ENCODE measurements at places on chromosomes 12 and 14.

GRCh38 chr14:39812532-39813320, 380.5 kb upstream of the FBXO33 start:
- no peak for DNase-seq

GRCh38 chr14:88310449-88310848, 12.6 kb downstream of the KCNK10 start:
- DNase-seq, result no peak

DNA sequence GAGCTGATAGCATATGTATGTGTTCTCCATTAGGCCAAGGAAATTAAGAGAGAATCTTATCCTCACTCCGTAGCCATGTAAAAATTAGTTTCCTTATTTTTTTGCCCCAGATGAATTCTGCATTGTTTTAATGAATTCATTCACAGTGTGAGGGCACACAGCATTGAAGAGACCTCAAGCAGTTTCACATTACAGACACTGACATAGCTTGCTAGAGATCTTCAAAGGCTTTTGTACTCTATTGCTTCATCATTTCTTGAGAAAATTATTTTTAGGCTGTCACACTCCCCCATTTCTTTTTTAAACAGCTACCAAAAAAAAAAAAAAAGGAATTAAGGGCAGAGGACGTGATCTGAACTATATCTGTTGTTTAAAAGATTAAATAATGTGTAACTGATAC, 251.1 kb downstream of the BCAT1 start:
- DNase-seq, result no peak

GRCh38 chr12:14873440-14874185, 12.0 kb downstream of the MGP start:
- DNase-seq, result no peak

DNA sequence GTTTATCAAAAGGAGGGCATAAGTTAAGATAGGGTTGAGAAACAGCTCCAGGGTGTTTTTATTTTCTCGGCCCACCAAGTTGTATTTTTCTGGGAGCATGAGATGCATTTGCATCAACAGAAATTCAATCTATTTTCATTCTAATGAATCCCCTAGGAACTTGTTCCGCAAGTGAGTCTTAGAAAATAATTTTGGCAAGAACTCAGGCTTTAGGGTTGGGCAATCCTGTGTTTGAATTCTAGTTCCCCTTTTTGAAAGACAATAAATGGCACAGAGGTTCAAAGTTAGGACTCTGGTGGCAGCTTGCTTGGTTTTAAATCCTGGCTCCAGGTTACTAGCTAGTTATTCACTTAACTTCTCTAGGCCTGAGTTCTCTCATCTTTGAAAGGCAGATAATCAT, 23.7 kb downstream of the SLC5A8 start:
- DNase-seq, result no peak

DNA sequence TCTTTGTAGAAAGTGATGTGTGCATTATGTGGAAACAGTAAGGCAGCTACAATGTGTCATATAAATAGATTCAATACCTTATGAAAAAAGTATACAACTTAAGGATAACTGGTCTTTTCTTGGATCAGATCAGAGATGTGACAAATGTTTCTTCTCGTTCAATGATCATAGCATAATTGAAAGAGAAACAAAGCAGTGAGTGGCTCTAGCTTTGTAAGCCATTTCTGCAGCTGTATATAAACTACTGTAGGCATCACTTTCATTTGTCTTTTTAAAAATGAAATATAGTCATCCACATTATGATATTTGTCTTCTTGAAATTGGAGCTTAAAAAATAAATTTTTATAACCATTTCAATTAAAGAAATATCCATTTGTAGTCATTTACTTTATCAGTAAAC, 63.8 kb upstream of the LMO3 start:
- DNase-seq, result no peak

DNA sequence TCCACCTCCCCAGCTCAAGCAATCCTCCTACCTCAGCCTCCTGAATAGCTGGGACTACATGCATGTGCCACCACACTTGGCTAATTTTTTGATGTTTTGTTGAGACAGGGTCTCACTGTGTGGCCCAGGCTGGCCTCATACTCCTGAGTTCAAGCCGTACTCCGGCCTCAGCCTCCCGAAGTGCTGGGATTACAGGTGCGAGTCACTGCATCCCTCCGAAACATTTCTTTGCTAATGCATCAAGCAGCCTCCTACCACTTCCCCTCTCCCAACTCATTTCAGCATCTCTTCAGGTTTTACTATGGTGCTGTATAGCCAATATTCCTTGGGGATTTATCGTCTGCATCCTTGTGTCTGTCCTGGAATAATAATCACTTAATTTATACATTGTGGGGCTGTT, 2.3 kb upstream of the SLC22A17 start:
- no peak for DNase-seq

GRCh38 chr12:120677765-120678473, 9.0 kb upstream of the MLEC start:
- peak; percentile 13 for DNase-seq

- no peak for DNase-seq
Observed at GRCh38 chr12:105729926-105730325, 399.4 kb downstream of the C12orf75 start.

GRCh38 chr14:21231020-21231652, 38.1 kb downstream of the HNRNPC start:
- DNase-seq, result no peak

GRCh38 chr12:112198120-112198733, 72.9 kb downstream of the TRAFD1 start:
- DNase-seq, result peak; percentile 50

- no peak for DNase-seq
Observed at GRCh38 chr14:80699861-80700260, 241.7 kb downstream of the CEP128 start.

- no peak for DNase-seq
Observed at GRCh38 chr12:113658006-113658655, 186.5 kb upstream of the LHX5 start.

GRCh38 chr14:30221546-30221945, 293.9 kb upstream of the PRKD1 start:
- no peak for DNase-seq

- DNase-seq, result no peak
Observed at GRCh38 chr14:65352964-65353530, 59.5 kb upstream of the FUT8 start.

- no peak for DNase-seq
Observed at GRCh38 chr14:59961518-59962062, 41.6 kb downstream of the LRRC9 start.

GRCh38 chr12:7139200-7139599, 9.0 kb downstream of the CLSTN3 start:
- DNase-seq, result no peak

DNA sequence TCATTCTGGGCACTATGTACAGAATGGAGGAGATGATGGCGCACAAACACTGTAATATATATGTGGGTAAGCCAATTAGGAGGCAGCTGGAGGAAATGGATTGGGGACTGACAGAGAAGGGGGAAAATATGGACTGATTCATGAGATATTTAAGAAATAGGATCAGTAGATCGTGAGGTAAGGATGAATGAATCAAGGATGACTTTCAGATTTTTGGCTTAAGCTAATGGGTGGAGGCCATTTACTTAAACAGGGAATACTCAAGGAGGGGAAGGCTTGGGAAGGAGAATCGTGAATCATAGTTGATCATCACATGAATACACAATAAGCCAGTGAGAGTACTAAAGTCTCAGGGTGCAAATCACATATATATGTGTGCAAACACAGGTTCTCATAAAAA, 11.2 kb upstream of the GNPNAT1 start:
- no peak for DNase-seq

Data from activated naive CD8-positive, alpha-beta T cell treated with anti-CD3 and anti-CD28 coated beads for 36 hours (primary cell).